ENCODE measurements at places on chromosomes 2 and 18.

- no peaks in the 10 kb centered on the region for H3K36me3 ChIP-seq
- H3K27ac ChIP-seq, result no peak overlapping the region
- H3K4me1 ChIP-seq, result no peaks in the 10 kb centered on the region
- DNase-seq, result no peak
- no peak overlapping the region for H3K4me3 ChIP-seq
Measured at GRCh38 chr2:38158378-38159118, 82.6 kb upstream of the CYP1B1 start.

DNA sequence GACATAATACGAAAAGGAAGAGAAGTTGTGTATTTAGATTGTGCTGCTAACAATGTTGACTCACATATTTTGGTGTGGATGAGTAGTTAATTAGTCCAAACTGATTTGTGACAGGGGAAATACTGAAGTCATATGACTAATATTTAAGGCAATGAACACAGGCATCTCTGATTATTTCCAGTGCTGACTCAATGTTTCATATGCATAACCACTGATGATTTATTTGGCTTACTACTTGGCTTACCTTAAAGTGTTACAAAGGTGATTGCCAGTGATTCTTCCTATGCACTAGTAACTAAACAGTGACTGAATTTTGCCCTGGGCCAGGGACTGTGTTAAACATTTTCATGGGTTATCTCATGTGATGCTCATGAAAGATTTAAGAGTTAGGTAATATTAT lies 722.6 kb downstream of the METTL4 start:
- H3K4me1 ChIP-seq, result no peaks in the 10 kb centered on the region
- H3K36me3 ChIP-seq, result no peaks in the 10 kb centered on the region
- DNase-seq, result no peak

DNA sequence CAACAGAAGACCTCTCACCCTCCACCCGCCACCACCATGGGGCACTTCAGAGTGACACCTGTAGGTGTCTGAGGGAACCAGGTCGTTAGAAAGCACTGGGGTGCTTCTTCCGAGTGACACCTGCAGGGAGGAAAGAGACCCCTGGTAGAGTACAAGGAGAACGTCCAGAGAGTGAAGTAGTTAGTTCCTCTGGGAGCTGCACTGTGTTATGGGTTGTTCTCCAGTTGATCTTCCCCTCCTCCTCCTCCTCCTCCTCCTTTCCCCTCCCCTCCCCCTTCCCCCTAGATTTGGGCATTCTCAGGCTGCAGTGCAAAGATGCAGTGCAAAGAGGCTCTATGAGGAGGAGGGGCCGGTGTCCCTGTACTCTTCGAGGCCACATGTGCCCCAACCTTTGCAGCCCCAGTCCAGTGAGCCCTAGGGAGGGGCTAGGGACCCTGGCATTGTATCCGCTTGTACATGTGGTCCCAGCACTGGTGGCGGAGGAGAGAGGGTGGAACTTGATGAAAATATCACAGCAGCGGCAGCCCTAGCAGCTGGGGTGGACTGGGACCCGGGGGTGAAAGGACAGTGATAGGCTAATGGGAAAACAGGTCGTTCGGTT lies 850 bp downstream of the DNAJB2 start:
- peak overlapping the region; percentile 80 for H3K4me3 ChIP-seq
- peaks cover 45% of the 10 kb centered on the region for H3K4me1 ChIP-seq
- peak overlapping the region; percentile 89 for H3K27ac ChIP-seq
- peaks cover 34% of the 10 kb centered on the region for H3K36me3 ChIP-seq
- H3K27me3 ChIP-seq, result no peaks in the 10 kb centered on the region
- DNase-seq, result no peak

DNA sequence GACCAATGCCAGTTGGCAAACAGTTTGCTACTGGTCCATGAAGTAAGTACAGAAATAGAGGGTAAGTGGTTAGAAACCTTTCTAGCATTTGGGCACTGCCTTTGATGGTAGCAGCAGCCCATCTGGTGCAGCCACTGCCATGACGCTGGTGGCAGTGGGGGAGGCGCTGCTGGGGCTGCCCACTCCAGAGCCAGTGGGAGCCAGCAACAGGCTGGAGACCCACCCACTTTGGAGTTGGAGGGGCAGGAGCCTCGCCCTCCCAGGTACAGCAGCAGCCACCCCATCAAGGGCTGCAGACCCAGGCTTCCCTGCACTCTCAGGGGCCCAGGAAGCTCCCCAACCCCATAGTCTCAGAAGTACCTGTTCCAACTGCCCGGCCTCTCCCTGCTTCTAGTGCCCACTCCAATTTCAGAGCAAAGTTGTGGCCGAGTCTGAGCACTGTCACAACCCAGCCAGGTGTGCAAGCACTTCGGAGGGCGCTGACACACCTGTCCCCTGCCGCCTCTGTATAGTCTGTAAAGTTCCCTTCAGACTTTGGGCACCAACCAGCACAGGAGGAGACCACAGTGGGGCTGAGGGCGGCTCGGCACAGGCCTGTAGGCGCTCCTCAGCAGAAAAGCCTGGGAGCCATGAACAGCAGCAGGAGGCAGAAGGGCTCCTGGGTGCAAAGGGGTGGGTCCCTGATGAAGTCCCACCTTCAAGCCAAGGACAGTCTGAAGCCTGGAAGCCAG lies 125.6 kb upstream of the CCDC150 start:
- no peak overlapping the region for H3K4me3 ChIP-seq
- H3K4me1 ChIP-seq, result no peaks in the 10 kb centered on the region
- no peak for DNase-seq
- peaks cover 4% of the 10 kb centered on the region for H3K27me3 ChIP-seq
- no peak overlapping the region for H3K27ac ChIP-seq

DNA sequence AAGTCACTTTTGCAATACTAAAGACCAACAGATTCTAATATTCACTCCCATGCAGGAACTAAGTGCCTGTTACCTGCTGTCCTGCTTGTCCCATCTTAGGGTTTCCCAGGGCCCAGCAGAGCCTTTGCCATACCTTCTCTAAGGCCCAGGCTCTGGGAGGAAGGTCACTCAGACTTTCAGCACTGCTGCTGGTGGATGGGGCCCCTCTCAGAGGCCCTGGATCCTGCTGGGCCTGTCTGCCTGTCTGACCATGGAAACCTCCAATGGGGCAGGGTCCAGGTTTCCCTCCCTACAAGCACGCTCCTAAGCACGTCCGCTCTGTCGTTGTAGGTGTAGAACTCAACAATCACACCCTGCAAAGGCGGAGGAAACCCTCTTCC lies 75.1 kb downstream of the RRM2 start:
- H3K27ac ChIP-seq, result no peak overlapping the region
- H3K4me1 ChIP-seq, result no peaks in the 10 kb centered on the region
- H3K4me3 ChIP-seq, result no peak overlapping the region

DNA sequence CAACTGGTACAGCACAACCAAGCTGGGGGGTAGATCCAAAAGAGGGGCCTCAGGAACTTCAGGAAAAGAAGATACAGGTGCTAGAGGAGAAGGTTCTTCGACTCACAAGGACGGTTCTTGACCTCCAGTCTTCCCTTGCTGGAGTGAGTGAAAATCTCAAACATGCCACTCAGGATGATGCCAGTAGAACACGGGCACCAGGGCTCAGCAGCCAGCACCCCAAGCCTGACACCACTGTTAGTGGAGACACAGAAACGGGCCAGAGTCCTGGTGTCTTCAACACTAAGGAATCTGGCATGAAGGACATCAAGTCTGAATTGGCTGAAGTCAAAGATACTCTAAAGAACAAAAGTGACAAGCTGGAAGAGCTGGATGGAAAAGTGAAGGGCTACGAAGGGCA lies 43.8 kb downstream of the EMILIN2 start:
- H3K4me1 ChIP-seq, result peaks cover 31% of the 10 kb centered on the region
- no peak overlapping the region for H3K4me3 ChIP-seq

- no peaks in the 10 kb centered on the region for H3K36me3 ChIP-seq
- peaks cover 2% of the 10 kb centered on the region for H3K27me3 ChIP-seq
- DNase-seq, result peak; percentile 42
- no peak overlapping the region for H3K4me3 ChIP-seq
- H3K27ac ChIP-seq, result no peak overlapping the region
Measured at GRCh38 chr2:73823916-73824523, 4.7 kb upstream of the STAMBP start.

DNA sequence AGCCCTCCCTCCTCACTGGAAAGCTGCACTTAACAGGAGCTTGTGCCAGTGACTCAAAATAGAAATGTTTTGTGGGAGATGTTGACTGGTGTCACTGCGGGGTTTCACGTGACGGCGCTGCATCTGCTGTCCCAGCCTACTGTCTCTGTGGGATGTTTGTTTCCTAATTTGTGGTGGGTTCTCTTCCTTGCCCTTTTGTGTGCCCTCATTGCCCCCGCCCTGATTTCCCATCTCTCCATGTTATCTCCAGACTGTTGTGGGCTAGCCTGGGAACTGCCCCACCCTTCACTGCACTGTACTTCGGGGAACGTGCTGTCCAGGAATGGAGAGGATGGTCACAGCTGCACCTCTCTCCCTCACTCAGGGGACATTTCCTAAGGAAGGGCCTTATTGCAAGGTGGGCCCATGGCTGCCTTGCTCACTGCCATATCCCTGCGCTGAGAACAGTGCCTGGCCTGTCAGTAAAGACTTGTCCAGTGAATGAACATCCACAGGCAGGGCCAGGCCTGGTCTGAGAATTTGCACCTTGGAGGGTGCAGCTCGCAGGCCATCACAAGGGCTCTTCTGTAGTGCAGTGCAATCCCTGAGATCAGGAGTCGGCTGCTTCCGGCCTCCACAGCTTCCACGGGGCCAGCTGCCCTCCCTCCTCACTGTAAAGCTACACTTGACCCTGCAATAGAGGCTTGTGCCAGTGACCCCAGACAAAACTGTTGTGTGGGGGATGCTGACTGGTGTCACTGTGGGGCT lies 18.1 kb downstream of the ZAP70 start:
- DNase-seq, result no peak
- peak overlapping the region; percentile 78 for H3K27ac ChIP-seq
- no peaks in the 10 kb centered on the region for H3K27me3 ChIP-seq
- H3K36me3 ChIP-seq, result peaks cover 76% of the 10 kb centered on the region
- H3K4me3 ChIP-seq, result no peak overlapping the region

- no peak overlapping the region for H3K27ac ChIP-seq
- no peaks in the 10 kb centered on the region for H3K4me1 ChIP-seq
- no peaks in the 10 kb centered on the region for H3K27me3 ChIP-seq
- H3K36me3 ChIP-seq, result no peaks in the 10 kb centered on the region
- no peak for DNase-seq
- no peak overlapping the region for H3K4me3 ChIP-seq
Measured at GRCh38 chr18:14945984-14946383, 198.0 kb downstream of the ANKRD30B start.

DNA sequence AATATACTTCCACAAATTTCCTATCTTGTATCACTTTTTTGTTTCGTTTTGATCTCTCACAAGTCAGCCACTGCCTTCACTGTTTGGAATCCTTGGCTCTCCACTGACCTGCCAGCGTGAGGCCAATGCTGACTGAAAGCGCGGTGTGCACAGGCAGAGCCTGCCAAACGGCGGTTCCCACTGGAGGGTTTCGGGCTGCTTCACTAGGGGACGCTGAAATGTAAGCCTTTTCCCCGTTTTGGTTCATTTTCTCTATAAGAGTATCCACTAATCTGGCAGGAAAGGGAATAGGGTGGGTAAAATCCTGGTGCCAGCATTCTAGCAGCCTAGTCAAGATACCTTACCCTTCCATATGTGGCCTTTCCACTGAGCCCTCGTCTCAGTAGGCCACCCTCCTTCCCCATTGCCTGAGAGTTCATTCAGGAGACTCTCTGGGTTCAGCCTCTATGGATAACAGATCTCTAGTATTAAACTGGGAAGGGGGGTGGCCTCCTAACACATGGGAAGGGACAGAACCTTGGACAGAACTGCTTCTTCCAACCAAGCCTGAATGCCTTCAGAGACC lies 91.5 kb downstream of the DYM start:
- no peaks in the 10 kb centered on the region for H3K27me3 ChIP-seq
- H3K27ac ChIP-seq, result no peak overlapping the region
- H3K4me3 ChIP-seq, result no peak overlapping the region
- peaks cover 10% of the 10 kb centered on the region for H3K36me3 ChIP-seq
- no peaks in the 10 kb centered on the region for H3K4me1 ChIP-seq

DNA sequence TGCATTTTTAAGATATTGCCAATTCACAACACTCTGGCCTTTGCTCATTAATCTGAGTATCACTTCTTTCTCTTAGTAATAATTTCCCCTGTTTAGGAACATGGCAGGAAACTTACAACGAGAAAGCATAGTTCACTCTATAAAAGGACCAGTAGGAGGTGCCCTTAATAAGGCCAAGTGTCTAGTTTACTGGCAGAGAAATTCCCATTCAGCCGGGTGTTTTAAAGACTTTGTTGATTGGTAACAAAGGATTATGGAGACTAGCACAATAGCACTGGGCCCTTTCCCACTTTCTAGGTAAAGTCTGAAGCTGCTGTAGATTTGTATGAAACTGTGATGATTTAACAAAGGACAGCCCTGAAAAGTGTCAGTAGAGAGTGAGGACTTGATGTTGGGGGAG lies 3.1 kb downstream of the DCC start:
- no peaks in the 10 kb centered on the region for H3K4me1 ChIP-seq
- no peak for DNase-seq
- no peaks in the 10 kb centered on the region for H3K36me3 ChIP-seq

- H3K27ac ChIP-seq, result no peak overlapping the region
- no peaks in the 10 kb centered on the region for H3K27me3 ChIP-seq
- no peaks in the 10 kb centered on the region for H3K36me3 ChIP-seq
- H3K4me3 ChIP-seq, result no peak overlapping the region
Measured at GRCh38 chr2:87403893-87404175, 344.1 kb upstream of the PLGLB2 start.

DNA sequence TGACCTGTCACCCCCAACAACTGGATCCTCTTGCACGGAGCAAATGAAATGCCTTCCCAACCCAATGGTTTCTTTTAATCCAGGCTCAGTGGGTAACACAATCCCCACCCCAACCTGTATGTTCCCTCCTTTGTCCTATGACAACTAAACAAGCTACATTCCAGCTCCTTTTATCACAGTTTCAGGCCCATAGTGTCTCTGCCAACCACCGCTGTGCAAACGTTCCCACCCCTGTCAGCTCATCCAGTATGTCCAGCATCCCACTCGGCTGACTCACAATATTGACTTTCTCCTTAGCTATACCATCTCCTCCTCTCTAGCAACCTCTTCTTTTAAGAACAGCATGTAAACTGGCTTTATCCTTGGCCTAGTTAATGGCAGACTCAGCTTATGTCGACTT lies 117.9 kb upstream of the PPP1CB start:
- no peaks in the 10 kb centered on the region for H3K27me3 ChIP-seq
- peaks cover 8% of the 10 kb centered on the region for H3K4me1 ChIP-seq
- H3K27ac ChIP-seq, result no peak overlapping the region
- H3K4me3 ChIP-seq, result no peak overlapping the region

GRCh38 chr2:68765739-68766375 lies 31.2 kb downstream of the ARHGAP25 start:
- peak; percentile 57 for DNase-seq
- H3K4me3 ChIP-seq, result peak overlapping the region; percentile 68
- peaks cover 22% of the 10 kb centered on the region for H3K36me3 ChIP-seq
- peak overlapping the region; percentile 99 for H3K27ac ChIP-seq
- peaks cover 94% of the 10 kb centered on the region for H3K4me1 ChIP-seq
